ENCODE measurements at places on chromosomes 16 and 17. TPM values are rescaled to one million over a fixed set of nuclear protein-coding genes. Genes with fewer than 3 reads are reported as not detected.

The COL1A1 gene
- 127 TPM for total RNA-seq

The TEX19 gene
- total RNA-seq, result not detected

The SMIM36 gene
- total RNA-seq, result not detected

DNA sequence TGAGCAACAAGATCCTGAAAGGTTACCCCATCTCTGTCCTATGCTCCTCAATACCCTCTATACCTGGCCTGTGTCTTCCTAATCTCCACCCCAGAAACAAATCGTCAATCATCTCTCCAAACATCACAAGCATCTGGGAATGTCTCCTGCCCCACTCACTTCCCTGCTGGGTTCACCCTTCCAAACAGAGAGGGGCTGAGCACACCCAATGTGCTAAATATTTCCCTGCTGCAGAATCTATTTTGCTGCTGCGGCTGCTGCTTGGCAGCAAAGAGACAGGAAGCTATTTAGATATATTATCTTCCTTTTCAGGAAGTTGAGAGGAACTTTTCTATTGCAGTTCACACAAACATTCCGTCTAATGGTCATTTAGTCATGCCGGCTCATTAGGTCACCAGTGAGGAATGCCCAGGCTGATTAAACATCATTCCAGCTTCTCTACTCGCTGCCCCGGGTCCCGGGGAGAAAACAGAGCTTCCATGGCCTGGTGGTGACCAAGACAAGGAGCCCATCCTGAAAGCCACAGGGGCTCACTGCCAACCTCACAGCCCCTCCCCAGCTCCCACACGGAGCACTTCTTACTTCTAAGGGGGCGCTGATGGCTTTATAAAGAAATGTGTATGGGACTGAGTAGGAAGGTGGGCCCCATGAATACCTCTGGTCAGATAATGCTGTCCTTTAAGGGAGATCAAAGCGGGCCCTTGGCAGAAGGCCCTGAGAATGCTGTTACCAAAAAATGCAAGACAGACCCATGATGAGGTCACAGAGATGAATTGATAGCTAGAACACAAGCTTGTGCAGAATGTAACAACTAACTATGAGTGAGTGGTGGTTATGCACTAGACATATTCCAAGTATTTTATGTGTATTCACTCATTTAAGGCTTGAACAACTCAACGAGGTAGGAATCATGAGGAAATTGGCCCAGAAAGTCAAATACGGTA, 218.3 kb downstream of the SOX9 start:
- peak; percentile 24 for DNase-seq

GRCh38 chr17:63701868-63702720, 2.2 kb upstream of the LIMD2 start:
- peak; percentile 42 for DNase-seq

The SPATA22 gene
- not detected for total RNA-seq

The LAT gene
- 3.7 TPM for total RNA-seq
